NCI-H2171 treated with DMSO at 0.1 percent for 48 hours (cell line): ENCODE measurements at places on chromosomes 13 and 19.

GRCh38 chr13:55615081-55615480, 1525.6 kb upstream of the PRR20A start:
- peak; percentile 91 for DNase-seq

GRCh38 chr19:2591537-2592291, 110.8 kb downstream of the GNG7 start:
- DNase-seq = no peak

- DNase-seq = no peak
These were observed 181.1 kb downstream of the NUFIP1 start for GRCh38 chr13:44808185-44808584.

DNA sequence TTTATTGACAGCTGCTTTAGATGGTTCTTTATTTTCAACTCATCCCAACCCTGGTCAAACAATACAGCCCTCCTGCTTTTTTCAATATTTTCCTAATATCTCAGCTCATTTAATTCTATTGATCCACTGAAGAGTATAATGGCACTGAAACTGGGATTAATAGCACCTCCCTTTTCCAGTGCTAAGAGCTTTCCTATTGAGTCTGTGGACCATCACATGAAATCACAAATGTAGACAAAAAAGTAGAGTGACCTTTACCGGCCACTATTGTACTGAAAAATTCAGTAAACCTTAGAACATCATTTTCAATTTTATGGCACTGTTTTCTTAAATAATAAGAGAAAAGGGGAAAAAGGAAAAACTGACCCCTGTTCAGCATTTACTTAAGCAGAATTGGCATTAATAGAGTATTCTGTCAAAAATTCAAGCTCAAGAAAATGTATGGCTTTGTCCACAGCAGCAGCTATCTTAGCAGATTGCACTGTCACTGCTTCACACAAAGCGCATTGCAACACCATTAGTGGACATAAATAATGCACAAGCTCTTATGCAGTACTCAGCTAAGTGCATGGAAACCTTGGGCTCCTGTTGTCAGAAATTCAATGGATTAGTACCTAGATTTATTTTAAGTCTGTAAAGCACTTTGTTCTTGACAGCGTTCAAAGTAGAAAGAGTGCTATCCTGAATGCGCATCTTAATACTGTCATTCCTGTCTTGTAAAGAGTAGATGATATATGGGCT, 851.0 kb upstream of the KLHL1 start:
- no peak for DNase-seq

DNA sequence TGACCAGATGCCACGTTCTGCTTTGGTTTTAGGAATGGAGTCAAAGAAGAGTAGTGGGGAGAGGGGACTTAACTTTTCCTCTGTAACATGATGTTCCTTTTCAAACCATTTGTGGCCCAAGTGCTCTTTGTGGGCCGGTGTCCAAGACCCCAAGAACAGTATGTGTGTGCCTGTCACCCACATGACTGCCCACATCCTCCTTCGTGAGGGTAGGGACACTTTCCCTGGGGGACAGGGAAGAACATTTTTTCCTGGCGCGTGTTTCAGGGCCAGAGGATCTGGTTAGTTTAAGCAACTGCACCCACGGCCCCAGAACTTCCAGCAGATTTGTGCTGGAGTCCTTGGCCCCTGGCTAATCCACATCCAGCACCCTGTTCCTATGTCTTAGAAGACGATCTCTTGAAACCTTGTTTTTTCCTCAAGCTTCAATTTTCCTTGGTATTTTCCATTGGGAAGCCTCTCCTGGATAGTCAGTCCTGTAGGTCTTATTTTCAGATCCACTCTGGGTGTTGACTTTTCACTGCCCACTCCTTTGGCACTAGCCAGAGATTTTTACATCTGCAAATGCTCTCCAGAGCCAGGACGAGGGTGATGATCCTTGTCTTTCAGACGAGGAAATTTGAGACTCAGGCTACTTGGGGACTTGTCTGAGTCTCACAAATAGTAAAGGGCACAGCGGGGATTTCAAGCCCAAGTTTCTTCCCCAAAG, 10.8 kb upstream of the CCDC97 start:
- no peak for DNase-seq

DNA sequence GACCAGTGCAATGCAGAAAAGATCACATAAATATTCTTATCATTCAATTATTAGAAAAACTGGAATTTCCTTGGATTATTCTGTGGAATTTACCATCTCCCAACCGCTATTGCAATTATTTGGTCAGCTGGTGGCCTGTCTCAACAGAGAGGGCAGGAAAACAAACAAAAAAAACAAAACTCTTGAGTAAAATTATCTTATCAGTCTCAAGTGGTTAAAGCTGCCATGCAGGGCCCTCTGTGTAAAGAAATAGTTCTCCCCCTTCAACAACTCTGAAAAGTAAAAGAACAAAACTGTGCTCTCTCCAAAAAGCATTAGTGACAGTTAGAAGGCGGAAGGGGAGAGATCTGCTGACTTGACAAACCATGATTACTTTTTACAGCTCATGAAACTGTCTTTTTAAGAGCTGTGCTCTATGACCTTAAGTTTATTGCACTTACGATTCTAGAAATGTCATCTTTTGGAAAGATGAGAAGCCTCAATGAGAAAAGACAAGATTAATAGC, 152.3 kb downstream of the DLEU7 start:
- no peak for DNase-seq

DNA sequence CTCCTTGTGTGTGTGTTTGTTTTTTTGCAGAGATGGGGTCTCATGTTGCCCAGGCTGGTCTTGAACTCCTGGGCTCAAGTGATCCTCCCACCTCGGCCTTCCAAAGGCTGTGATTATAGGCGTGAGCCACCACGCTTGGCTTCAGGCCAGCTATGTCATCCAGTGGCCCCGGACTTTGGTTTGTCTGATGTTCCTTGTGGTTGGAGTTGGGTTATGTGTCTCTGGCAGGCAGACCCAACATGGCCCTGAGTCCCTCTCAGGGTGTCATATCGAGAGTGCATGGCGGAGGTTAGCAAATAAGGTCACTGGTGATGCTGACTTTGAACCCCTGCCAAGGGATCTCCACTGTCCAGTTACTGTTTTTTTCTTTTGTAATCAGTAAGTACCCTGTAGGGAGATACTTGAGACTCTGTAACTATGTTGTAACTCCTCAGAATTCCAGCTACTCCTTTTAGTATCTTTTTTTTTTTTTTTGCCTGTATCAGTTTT, 37.3 kb downstream of the SMARCA4 start:
- DNase-seq = no peak

DNA sequence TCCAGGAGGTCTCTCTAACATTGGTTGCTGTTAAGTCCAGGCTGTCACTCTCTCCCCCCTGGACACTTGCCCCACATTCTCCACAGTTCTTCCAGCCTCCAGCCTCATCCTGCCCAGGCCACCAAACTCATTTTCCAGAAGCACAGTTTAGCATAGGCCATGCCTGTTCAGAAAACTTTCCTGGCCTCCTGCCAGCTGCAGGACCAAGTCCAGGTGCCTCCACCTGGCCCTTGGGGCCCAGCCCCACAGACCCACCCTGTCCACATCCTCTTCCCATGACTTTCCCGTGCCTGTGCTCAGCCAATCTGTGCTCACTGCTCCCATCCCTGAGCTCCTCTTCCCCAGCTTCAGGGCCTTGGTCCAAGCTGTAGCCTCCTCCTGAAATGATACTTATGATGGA, 905.0 kb downstream of the UQCRFS1 start:
- DNase-seq = no peak

DNA sequence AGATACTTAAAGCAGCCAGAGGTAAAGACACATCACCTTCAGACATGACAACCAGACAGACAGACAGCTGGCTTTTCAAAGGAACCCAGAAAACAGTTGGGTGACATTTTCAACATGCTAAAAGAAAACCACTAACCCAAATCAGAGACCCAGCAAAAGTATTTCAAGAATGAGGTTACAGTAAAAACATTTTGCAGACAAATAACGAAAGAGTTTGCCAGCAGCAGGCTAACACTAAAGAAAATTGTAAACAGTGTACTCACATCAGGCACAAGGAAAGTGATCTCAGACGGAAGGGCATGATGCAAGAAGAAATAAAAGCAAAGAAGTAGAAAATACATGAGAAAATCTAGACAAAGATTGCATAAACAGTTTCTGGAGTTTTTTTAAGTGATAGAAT, 46.4 kb downstream of the AP1M1 start:
- DNase-seq = no peak

- DNase-seq = peak; percentile 71
These were observed 24.2 kb upstream of the GRWD1 start for GRCh38 chr19:48421548-48421947.

- peak; percentile 65 for DNase-seq
These were observed at the start of gene SACS for GRCh38 chr13:23433171-23434153. TSS of gene SACS (minus strand) at chr13:23433702. CDS start at chr13:23411239, 22,463 bp downstream.

DNA sequence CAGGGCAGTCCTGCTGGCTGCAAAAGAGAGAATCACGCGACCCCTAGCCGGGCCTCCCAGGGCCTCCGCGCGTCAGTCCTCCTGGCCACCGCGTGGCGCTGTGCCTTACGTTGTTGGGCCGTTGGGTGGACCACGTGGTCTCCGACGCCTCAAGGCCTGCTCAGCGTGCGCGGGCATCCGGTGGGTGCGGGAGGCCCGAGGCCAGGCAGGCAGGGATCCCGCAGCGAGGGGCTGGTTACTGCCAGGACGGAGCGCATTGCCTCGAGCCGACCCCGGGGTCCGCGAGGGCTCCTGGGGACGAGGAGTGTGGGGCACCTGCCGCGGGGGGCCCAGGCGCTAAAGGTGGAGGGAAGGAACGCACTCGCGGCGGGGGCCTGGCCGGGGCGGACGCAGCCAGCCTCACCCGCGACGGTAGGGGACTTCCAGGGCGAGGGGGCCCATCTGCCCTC, at the start of gene TDRD12:
TSS of gene TDRD12 (plus strand) at position 157 of the 449 bp plus-strand sequence. CDS start 306 bp downstream, outside the sequence.
- no peak for DNase-seq

GRCh38 chr13:95091755-95092154, 209.5 kb downstream of the ABCC4 start:
- no peak for DNase-seq

DNA sequence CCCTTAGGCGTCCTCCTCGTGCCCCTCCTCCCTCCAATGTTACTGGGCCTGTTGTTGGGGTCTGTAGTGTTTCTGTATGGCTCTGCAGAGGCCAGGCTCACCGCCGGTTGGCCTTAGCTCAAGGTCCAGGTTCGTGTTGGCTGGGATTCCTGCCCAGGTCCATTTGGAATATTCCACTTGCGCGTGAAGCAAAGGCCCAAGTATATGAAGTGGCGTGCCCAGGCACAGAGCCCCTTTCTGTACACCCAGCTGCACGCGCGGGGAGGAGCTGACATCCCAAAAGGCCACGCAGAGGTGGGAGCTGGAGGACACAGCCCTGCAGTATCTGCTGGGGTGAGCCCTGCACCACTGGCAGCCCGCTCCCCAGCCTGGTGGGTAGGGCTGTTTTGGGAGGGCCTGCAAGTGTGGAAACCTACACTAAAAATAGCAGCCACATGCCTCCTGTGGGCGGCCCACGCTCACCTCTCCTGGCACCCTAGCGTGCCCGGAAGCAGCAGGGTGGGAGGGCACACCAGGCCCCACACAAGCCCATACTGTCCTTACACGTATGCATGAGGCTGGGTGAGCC, 30.2 kb downstream of the CRTC1 start:
- DNase-seq = no peak

GRCh38 chr13:99911069-99911964, 60.2 kb downstream of the ZIC5 start:
- no peak for DNase-seq

DNA sequence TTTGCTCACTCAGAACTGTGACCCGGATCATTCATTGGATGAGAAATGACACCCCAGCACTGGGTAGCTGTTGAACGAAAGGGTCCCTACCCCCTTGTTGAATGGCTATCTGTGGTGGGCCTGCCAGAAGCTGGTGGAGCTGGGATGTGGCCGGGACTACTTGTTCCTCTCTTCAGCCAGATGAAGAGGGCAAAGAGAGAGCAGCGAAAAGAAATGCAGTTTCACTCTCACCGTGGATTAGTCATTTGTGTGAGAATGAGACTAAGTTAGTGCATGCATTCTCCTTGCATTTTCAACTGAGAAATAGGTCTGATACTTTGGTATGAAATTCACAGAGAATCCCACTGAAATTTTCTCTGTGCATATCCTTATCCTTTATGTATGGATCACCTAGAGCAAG, 553.1 kb downstream of the IRS2 start:
- DNase-seq = no peak

DNA sequence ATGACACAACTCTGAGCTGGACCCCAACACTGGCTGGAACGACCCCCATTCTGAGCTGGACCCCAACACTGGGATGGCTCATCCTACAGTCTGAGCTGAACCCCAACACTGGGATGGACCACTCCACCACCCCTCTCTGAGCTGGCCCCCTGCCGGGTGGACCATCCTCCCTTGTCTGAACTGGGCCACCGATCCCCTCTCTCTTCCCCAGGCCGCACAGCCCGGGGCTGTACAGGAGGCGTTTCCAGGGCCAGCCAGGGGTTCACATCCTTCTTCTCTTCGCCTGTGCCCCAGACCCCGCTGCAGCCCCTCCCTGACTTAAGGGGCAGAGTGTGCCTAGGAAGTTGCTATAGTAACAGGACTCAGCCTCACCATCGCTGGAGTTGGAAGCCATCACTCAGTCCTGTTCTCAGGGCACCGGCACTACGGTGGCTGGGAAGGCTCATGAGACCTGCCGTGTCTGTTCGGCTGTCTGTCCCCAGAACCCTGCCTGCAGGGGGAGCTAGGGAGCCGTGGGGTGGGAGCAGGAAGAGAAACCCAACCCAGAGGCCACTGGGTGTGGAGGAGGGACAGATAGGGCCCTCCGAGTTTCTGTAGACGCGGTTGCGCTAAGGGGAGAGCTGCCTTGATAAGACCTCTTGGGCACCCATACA, 3.7 kb downstream of the PRKACA start:
- no peak for DNase-seq

- no peak for DNase-seq
These were observed 10.1 kb downstream of the NFILZ start for GRCh38 chr19:8640402-8641004.

GRCh38 chr19:6343462-6343861, 10.1 kb upstream of the ACER1 start:
- DNase-seq = no peak

DNA sequence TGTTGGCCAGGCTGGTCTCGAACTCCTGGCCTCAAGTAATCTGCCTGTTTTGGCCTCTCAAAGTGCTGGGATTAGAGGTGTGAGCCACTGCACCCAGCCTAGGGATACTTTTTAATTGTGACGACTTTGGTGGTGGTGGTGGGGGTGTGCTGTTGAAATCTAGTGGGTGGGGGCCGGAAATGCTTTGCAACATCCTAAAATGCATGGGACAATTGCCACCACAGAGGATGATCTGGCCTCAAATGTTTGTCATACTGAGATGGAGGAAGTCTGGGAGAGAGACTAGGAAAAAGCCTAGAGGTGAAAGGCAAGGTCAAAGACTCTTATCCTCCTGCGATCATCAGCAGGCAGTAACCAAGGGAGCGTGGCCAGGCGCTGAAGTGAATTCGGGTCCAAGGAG, 1.4 kb downstream of the NWD1 start:
- no peak for DNase-seq

- DNase-seq = peak; percentile 9
These were observed 658 bp downstream of the CLPP start for GRCh38 chr19:6362027-6362350.

- no peak for DNase-seq
These were observed 88.8 kb upstream of the MAB21L1 start for GRCh38 chr13:35565273-35565672.
